ENCODE measurements at places on chromosomes 12 and 14.

GRCh38 chr14:85239791-85240190 lies 290.2 kb upstream of the FLRT2 start:
- no peak for DNase-seq

DNA sequence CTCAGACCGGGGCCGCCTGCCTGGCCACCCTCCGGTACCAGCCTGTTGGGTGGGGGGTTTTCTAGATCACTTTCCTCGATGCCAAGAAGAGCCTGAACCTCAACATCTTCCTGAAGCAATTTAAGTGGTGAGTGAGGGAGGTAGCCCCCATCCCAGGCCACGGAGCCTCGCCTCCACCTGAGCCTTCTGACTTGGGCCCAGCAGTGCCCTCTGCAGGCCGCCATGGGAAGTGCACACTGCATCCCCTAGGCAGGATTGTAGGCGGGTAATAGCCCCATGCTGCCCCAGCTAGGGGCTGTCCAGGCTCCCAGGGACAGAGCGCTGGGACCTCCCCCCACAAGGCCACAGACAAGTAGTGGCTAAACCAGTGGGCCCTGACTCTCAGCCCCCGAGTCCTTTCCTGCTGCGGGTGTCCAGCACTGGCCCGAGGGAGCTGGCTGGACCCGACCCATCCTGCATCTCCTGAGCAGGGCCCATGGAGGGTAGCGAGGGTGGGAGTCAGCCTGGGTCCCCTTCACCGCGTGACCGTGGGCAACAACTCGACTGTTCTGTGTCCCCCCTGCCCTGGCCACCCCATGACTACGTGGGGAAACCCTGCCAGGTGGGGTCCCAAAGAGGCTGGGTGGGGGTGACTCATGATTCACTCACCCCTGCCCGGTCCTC lies 15.3 kb upstream of the ADSS1 start:
- peak; percentile 70 for DNase-seq

DNA sequence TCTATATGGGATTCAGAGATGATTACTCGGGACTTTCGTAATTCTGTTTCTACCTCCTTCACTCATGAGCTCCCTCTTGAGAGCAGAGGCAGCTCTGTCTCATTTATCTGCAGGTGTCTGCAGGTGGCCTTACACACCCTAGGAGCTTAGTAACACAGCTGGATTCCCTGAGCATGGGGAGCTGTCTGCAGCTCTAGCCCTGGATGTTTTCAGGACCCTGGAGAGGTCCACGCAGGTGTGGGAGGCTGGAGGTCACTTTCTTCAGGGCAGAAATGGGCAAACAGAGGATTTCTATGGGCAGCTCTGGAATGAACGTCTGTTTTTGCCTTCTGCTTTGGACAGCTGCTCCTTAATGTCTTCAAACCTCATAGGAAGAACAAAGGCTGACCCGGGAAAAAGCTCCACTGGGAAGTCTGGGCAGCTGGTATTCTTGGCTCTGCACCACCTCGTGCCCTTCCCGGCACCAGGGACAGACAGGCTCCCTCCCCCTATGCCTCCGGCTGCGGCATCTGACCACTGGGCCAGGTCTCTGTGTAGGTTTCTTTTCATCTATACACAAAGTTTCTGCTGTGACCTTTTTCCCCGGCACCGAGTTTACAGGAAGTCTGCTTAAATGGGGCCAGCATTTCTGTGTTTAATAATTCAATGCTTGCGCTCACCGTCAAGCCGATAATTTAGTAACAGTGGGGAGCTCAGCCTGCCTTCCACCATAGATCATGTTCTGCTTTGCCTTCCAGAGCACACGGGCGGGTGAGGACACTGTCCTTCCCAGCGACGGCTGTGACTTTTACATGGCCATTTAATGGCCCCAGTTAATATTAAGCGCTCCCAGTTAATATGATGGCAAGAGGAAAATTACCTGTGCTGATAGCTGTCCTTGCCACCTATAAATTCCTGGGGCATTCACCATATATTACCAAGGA lies 320.2 kb upstream of the SFSWAP start:
- DNase-seq: peak; percentile 23

- no peak for DNase-seq
Measured at GRCh38 chr14:24071144-24071697, at the start of gene CPNE6. Gene CPNE6 (plus strand): TSS chr14:24071562. CDS start chr14:24072937, 1,375 bp downstream.

DNA sequence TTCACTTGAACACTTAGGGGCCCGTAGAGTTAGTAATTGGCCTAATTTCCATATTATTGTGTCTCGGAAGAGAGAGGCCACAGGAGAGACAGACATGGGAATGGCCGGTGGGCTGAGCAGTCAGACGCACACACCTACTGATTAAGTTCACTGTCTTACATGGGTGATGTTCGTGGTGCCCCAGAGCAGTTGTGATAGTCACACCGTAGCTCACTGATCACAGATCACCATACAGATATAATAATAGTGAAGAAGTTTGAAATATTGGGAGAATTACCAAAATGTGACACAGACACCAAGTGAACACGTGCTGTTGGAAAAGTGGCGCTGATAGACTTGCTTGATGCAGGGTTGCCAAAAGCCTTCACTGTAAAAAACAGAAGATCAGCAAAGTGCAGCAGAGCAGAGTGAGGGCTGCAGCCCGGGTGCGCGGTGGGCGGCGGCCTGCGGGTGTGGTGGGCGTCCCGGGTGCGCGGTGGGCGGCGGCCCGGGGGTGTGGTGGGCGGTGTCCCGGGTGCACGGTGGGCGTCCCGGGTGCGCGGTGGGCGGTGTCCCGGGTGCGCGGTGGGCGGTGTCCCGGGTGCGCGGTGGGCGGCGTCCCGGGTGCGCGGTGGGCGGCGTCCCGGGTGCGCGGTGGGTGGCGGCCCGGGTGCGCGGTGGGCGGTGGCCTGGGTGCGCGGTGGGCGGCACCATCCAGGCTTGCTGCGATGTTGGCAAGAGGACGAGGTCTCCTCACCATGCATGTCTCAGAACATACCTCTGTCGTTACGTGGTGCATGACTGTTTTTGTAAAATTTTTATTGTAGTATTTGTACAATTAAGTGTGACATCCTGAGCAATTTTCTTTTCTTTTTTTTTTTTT lies 34.3 kb upstream of the TEX22 start:
- DNase-seq: no peak

Measured in GM12865 (cell line).